ENCODE measurements at places on chromosomes 7 and 10.
A peak's percentile ranks its signal among the peaks of the same experiment; 100 is the strongest.

GRCh38 chr10:58299580-58299979 lies 30.6 kb downstream of the CISD1 start:
- DNase-seq = peak; percentile 37

DNA sequence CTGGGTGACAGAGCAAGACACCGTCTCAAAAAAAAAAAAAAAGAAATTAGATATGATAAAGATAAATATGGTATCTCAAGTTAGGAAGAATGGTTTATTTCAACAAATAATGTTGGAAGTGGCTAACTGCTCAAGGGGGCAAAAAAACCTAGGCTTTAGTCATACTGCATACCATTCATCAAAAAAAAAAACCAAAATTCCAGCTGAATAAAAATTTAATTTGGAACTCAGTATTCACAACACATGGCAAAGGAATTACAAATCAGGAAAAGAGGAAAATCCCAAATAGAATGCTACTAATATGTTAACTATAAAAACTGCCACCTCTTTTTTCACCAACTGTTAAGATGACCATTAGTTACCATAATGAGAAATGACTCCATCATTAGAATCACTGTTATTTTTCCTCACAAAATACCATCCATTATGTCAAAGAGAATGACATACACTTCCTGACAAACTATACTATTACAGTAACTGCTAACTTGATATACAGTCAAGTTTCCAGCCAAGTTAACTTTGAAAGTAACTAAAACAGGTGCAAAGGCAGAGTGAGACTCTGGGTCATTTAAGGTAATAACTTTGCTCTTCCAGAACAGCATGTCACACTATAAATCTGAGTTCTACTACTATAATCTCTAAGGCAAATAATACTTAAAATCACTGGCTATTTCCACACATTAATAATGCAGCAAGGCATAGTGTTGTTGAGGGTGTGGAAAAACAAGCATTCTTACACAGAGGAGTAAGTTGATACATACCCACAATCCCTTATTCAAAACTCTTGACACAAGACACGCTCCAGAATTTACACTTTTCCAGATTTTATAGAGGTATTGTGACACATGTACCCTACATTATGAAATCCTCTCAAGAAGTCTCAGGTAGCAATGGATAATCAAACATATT lies 10.2 kb downstream of the KBTBD2 start:
- DNase-seq = no peak

- no peak for DNase-seq
Measured at GRCh38 chr10:45154502-45154901, 153.8 kb downstream of the ZNF22 start.

- DNase-seq = no peak
Measured at GRCh38 chr7:99311702-99312101, 14.0 kb upstream of the ARPC1A start.

GRCh38 chr7:18936265-18936664 lies 181.2 kb downstream of the TWIST1 start:
- no peak for DNase-seq

GRCh38 chr10:95831515-95831914 lies 75.6 kb downstream of the ENTPD1 start:
- DNase-seq = no peak

GRCh38 chr10:132783940-132784865 lies 1.7 kb downstream of the NKX6-2 start:
- no peak for DNase-seq

- DNase-seq = no peak
Measured at GRCh38 chr7:44052771-44053365, 8.4 kb downstream of the DBNL start.

- DNase-seq = no peak
Measured at GRCh38 chr10:119306986-119307392, 99.6 kb downstream of the GRK5 start.
